ENCODE measurements at places on chromosomes 3 and 15. TPM values are rescaled to one million over a fixed set of nuclear protein-coding genes. Genes with fewer than 3 reads are reported as not detected.

The ATP13A3 gene
- total RNA-seq = 123 TPM

The ZBBX gene
- total RNA-seq = not detected

The PLA2G4D gene
- not detected for total RNA-seq

The APH1B gene
- total RNA-seq = 24.5 TPM

The CCDC9B gene
- total RNA-seq = 8.5 TPM

Data from RPMI7951 (cell line).